ENCODE measurements at places on chromosomes 5 and 9. TPM values are rescaled to one million over a fixed set of nuclear protein-coding genes. Genes with fewer than 3 reads are reported as not detected.

Gene F2RL2
- 3.8 TPM for total RNA-seq

Gene FOXD4L3
- total RNA-seq = 0.18 TPM

Gene FBN2
- 16.8 TPM for total RNA-seq

Gene C8G
- total RNA-seq = 1.3 TPM

Gene LECT2
- total RNA-seq = not detected

Gene TAF1L
- not detected for total RNA-seq

Gene SPATA31C2
- not detected for total RNA-seq

Gene FOXD4L4
- not detected for total RNA-seq

Gene HINT2
- total RNA-seq = 99.5 TPM

Gene PDZD2
- 0.10 TPM for total RNA-seq

Gene ERMP1
- 20.1 TPM for total RNA-seq

Gene ANKRD33B
- 10.8 TPM for total RNA-seq

Gene ACTBL2
- 0.03 TPM for total RNA-seq

Gene PTGES
- 139 TPM for total RNA-seq

Gene FOXD4L5
- total RNA-seq = not detected

Gene SPATA31E1
- 0.03 TPM for total RNA-seq

Gene PDE6A
- total RNA-seq = 0.13 TPM

Gene GAPT
- not detected for total RNA-seq

Gene HEMGN
- total RNA-seq = not detected

Gene GBGT1
- total RNA-seq = 2.5 TPM

Gene FCN2
- not detected for total RNA-seq

Gene FOXD4
- total RNA-seq = 0.82 TPM

Gene NFIB
- total RNA-seq = 9.9 TPM

Gene GIN1
- total RNA-seq = 3.2 TPM

Gene HTR4
- total RNA-seq = not detected

Gene BASP1
- total RNA-seq = 298 TPM

Gene GFPT2
- total RNA-seq = 47.3 TPM

Gene HAVCR2
- total RNA-seq = 0.39 TPM

Gene ECSCR
- total RNA-seq = not detected

Gene ALAD
- 15.9 TPM for total RNA-seq

Gene TJP2
- 5.0 TPM for total RNA-seq

Gene ATP10B
- total RNA-seq = not detected

Gene GDA
- total RNA-seq = 1.2 TPM

Gene PDE8B
- total RNA-seq = 1.1 TPM

Gene LOX
- total RNA-seq = 1.3 TPM

Gene LIX1
- total RNA-seq = not detected

Gene PCDHB13
- total RNA-seq = 0.05 TPM

Gene RFESD
- 2.4 TPM for total RNA-seq

Gene GPBP1
- 38.1 TPM for total RNA-seq

Gene ANKDD1B
- total RNA-seq = 0.09 TPM

Gene GLRA1
- total RNA-seq = not detected

Gene NCS1
- total RNA-seq = 54.5 TPM

Gene ZDHHC11
- total RNA-seq = 14.5 TPM

Gene RANBP17
- total RNA-seq = 2.0 TPM

Gene FOXE1
- total RNA-seq = 4.5 TPM

Gene RGS7BP
- not detected for total RNA-seq

Gene OR1Q1
- not detected for total RNA-seq

Gene TMEM174
- total RNA-seq = not detected

Gene TSLP
- total RNA-seq = not detected

Gene ENTREP1
- 0.43 TPM for total RNA-seq

Gene F2RL1
- total RNA-seq = 260 TPM

Gene FGFR4
- 25.0 TPM for total RNA-seq

Gene CCDC192
- not detected for total RNA-seq

Gene HAND1
- total RNA-seq = 0.12 TPM

Gene ZNF782
- total RNA-seq = 1.8 TPM

Gene SEMA5A
- not detected for total RNA-seq

Gene FBXW2
- 36.6 TPM for total RNA-seq

Gene UBTD2
- 14.0 TPM for total RNA-seq

All from A549 treated with CORT108297 at 1 μM for 4 hours (cell line).